ENCODE measurements at places on chromosomes 16 and 17.
A peak's percentile ranks its signal among the peaks of the same experiment; 100 is the strongest.

DNA sequence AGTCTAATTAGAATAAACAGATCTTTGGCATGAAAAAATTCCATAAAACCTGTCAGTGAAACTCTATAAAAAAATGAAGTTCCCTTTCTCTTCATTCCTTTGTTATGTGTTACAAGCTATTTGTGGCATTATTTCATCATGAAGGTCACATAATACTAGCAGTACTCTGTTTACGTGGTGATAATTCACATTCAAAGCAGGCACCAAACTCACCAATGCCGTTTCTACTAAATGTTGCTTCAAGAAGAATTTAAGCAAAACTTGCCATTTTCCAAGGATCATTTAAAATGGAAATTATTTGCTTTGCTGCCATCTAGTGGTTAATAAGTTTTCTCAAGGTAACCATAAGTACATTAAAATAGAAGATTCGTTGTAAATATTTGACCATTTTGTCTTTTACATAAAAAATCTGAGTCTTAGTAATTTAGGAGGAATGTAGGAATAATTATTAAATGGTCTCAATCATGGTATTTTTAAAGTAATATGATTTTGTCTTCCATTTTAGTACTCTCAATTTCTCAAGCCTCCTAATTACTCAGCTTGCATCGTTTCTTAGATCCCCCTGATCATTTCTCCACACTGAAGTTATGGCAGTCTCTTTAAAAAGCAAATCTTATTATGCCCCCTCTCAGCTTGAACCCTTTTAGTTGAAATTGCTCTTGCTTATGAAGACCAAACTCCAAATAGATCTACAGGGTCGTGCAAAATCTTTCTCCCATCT lies 80.8 kb downstream of the OMG start:
- DNase-seq: no peak

GRCh38 chr17:56798916-56799315 lies 34.8 kb downstream of the C17orf67 start:
- DNase-seq: no peak

GRCh38 chr17:5065227-5065744 lies 13.0 kb upstream of the ZFP3 start:
- DNase-seq: no peak

DNA sequence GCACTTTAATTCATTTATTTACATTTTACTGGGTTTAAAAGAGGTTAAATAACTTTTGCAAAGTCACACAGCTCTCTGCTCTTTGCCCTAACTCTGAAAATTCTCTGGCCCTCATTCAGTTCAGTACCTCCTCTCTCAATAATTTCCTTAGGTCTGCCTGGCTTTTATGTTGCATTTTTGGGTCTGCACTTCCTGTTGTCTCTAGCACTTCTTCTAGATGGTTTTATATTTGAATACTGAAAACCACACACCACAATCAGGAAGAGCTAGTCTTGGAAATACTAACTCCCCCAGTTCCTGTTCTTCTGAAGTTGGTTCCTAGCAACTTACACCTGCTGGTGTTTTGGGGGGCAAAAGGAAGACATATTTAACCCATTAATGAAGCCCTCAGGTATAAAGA lies 577.9 kb downstream of the HS3ST4 start:
- no peak for DNase-seq

DNA sequence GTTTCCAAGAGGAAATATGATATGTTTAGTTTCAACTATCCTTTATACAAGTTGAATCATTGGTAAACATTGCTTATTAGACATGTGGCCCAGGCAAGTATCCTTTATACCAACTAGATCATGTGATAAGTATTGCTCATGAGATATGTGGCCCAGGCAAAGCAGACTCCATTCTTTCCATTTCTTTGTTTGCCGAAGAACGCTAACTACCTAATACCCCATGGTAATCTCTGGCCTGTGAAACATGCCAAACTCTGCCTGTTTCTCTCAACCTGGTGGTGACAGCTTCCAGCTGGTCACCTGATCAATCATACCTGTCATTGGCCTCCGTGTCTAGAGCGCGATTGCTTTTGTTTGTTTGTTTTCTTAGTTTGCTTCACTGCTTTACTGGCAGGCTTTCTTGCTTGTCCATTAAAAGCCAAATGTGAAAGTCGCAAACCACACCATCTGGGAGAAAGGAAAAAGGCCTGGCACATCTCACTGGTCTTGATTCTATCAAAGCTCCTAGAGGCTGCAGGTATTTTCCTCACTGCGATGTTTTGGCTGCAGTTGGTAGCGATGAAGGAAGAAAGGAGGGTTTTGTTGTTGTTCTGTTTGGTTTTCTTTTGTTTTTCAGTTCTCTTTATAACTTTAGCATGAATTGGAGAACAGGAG lies 686.2 kb downstream of the KCNJ2 start:
- no peak for DNase-seq

- DNase-seq: peak; percentile 88
These were observed 22.5 kb upstream of the SLC35B1 start for GRCh38 chr17:49730078-49730784.

DNA sequence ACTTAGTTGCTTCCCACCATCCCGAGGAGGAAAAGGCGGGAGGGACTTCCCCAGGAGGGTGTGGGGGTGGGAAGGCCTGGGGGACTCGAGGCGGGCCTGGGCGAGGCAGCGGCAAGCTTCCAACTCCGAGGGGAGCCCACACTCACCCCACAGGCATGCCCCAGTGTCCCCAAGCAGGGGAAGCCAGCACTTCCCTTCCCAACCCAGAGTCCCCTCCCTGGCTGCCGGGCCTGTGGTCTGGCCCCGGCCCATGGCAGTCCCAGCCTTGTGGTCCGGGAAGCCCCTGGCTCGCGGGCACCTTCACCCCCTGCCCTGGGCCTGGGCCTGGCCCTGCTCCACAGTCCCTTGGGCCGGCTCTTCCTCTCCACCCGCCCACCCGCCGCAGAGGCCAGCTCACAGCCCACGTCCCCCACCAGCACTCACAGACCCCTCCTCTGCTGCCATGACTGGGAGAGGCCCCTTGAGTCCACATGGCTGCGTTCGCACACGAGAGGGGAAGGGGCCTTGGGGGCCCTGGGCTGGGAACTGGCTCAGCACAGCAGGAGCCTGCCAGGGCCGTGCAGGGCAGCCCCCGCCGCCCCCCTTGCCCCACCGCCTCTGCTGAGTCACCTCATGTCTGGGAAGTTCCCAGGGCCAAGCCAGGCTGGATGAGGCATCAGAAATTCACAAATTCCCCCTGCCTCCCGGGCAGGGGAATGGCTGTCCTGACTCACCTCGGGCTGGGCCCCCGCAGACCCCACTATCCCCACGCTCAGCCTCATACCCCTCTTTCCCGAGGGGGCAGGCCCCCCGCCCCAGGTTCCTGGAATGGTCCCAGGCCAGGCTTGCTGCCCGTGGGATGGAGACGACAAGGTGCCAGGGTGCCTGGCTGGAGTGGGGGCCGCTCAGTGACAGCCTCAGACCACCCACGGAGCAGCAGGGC lies 27.8 kb downstream of the BAHCC1 start:
- DNase-seq: no peak

Data from Right ventricle myocardium inferior (tissue), 1 donor.